ENCODE measurements at places on chromosomes 16 and 17. TPM values are rescaled to one million over a fixed set of nuclear protein-coding genes. Genes with fewer than 3 reads are reported as not detected.

Gene MT1M
- 3.5 TPM for total RNA-seq

Gene AXIN1
- total RNA-seq = 39.1 TPM

Gene KCNAB3
- 0.95 TPM for total RNA-seq

Gene FAM20A
- 2.5 TPM for total RNA-seq

Gene GRAPL
- total RNA-seq = 6.7 TPM

Gene PYDC1
- not detected for total RNA-seq

Gene CRHR1
- total RNA-seq = 0.40 TPM

Gene SYNGR3
- 3.3 TPM for total RNA-seq

Gene PRSS21
- total RNA-seq = not detected

- peak overlapping the region; percentile 66 for H3K27ac ChIP-seq
- DNase-seq = peak; percentile 70
- H3K4me1 ChIP-seq = no peaks in the 10 kb centered on the region
- no peaks in the 10 kb centered on the region for H3K27me3 ChIP-seq
- no peaks in the 10 kb centered on the region for H3K36me3 ChIP-seq
Observed at GRCh38 chr17:28871056-28871579, 16.3 kb downstream of the ERAL1 start.

GRCh38 chr17:5133311-5133710, 17.5 kb downstream of the USP6 start:
- DNase-seq = no peak
- H3K27me3 ChIP-seq = no peaks in the 10 kb centered on the region
- no peaks in the 10 kb centered on the region for H3K36me3 ChIP-seq
- H3K27ac ChIP-seq = no peak overlapping the region
- no peak overlapping the region for H3K4me3 ChIP-seq
- H3K4me1 ChIP-seq = no peaks in the 10 kb centered on the region

GRCh38 chr16:31329671-31330552, 25.1 kb upstream of the ITGAX start:
- H3K4me1 ChIP-seq = no peaks in the 10 kb centered on the region
- DNase-seq = no peak
- H3K36me3 ChIP-seq = no peaks in the 10 kb centered on the region
- no peak overlapping the region for H3K4me3 ChIP-seq
- H3K27me3 ChIP-seq = peaks cover 6% of the 10 kb centered on the region

DNA sequence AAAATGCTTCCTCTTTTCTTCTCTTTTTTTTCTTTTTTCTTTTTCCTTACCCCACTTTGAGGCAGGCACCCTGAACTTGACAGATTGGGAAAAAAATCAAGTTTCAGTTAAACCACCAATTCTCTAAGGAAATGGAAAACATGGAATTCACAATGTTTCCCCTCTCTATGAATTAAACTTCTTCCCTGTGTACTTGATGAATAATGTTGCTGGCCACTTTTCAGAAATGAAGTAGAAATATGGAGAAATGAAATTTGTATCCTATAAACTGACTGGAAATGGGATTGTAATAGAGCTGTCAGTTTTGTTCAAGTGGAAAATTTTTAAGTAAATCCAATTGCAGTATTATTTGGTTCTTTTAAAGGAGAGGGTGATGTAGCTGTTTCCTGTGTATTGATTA, 129.8 kb downstream of the CLEC16A start:
- no peaks in the 10 kb centered on the region for H3K36me3 ChIP-seq
- no peak for DNase-seq
- H3K27me3 ChIP-seq = no peaks in the 10 kb centered on the region
- no peak overlapping the region for H3K4me3 ChIP-seq

DNA sequence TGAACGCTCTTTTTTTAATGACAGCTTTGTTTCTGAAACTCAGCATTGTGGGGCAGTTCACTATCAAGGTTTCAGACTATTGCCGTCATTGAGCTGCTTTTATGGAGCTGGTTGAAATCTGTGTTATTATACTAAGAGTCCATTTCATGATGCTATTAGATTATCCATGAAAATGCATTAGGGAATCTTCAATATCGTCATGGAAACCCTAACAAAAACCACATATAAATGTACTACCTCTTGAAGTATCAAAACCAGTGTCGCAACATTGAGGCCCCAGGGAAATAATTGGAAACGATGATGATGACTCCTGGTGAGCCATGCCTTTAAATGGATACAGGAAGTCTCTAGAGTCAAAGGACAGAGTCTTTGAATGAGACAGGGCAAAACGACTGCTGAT, 231.6 kb upstream of the CPHXL start:
- no peaks in the 10 kb centered on the region for H3K27me3 ChIP-seq
- H3K4me1 ChIP-seq = no peaks in the 10 kb centered on the region
- no peak overlapping the region for H3K4me3 ChIP-seq
- no peak overlapping the region for H3K27ac ChIP-seq
- H3K36me3 ChIP-seq = no peaks in the 10 kb centered on the region
- DNase-seq = no peak

DNA sequence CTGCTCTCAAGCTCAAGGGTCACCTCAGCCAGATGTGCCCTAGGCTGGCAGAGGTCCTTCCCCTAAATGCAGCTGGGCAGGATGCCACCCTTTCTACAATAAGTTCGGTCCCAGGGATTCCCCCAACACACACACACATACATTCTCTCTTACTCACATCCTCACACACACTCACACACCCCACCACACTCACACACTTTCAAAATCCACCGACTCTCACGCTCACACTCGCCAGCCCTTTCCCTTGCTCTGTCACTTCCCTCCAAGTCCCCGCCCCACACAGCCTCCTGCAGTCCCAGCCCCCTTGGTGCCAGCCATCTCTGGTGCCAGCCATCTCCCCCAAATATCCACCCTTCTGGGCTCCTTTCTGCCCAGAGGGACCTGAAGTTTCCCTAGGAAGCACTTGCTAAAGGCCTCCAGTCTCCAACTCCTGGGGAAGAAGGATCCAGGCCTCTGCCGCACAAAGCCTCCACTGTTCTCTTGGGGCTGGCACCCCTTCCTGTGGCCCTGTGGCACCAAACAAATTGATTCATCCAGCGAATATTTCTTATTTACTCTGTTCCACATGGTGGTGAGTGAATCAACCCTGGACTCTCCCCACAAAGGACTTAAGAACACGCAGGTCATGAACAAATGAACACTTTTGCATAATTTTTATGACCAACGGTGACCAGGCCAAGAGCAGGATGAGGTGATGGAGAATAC, 3.8 kb upstream of the USP36 start:
- no peak overlapping the region for H3K4me3 ChIP-seq
- H3K27me3 ChIP-seq = no peaks in the 10 kb centered on the region
- no peak overlapping the region for H3K27ac ChIP-seq
- no peaks in the 10 kb centered on the region for H3K4me1 ChIP-seq

GRCh38 chr17:77957235-77957856, 1.2 kb upstream of the TNRC6C start:
- H3K27me3 ChIP-seq = no peaks in the 10 kb centered on the region
- peak overlapping the region; percentile 77 for H3K27ac ChIP-seq
- no peaks in the 10 kb centered on the region for H3K4me1 ChIP-seq
- no peaks in the 10 kb centered on the region for H3K36me3 ChIP-seq
- H3K4me3 ChIP-seq = peak overlapping the region; percentile 66

DNA sequence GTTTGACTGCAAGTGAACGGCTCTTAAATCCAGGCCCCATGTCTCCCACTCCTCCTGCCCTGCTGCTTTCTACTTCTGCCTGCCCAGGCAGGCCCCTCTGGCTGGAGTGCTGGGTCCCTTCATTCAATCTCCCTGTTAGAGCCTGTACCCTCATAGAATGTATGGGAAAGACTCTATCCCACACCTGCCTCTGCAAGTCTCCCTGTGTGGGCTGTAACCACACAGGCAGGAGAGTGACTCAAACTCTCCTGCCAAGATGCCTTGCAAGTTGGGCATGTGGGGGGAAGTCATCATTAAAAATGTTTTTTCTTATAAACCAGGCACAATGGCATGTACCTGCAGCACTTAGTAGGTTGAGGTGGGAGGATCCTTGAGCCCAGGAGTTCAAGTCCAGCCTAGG, 77.5 kb downstream of the PLXDC1 start:
- H3K27ac ChIP-seq = no peak overlapping the region
- no peaks in the 10 kb centered on the region for H3K27me3 ChIP-seq

GRCh38 chr17:66950886-66951604, 13.5 kb upstream of the CACNG4 start:
- no peak overlapping the region for H3K27ac ChIP-seq
- no peak overlapping the region for H3K4me3 ChIP-seq
- DNase-seq = no peak
- H3K27me3 ChIP-seq = no peaks in the 10 kb centered on the region

GRCh38 chr16:2983706-2984136, 3.5 kb upstream of the PKMYT1 start:
- peak; percentile 62 for DNase-seq
- H3K4me3 ChIP-seq = peak overlapping the region; percentile 36
- H3K36me3 ChIP-seq = no peaks in the 10 kb centered on the region
- no peaks in the 10 kb centered on the region for H3K27me3 ChIP-seq

DNA sequence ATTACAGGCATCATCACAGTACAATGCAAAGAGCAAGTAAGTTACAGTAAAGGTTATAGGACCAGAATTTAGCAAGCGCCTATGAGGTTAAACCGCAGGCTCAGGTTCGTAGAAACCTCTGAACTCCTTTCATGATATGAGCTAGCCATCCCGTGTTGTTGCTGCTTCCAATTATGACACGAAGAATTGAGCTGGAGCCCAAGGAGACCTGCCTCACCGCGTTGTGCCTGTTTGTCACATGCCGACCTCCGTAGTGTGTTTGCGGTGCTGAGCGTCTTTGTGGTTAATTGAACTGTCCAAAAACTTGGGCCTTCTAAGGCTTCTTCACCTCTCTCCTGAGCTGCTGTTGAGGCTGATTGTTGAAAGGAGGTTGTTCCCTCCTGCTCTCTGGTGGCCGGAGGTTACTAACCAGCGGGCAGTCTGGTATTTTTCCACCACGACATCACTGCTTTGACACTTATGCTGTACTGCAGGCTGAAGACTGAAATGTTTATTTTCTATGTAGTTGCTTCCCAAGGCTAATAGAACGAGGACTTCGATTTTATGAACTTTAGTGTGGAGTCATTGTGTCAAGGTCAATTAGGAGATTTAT, 67.5 kb downstream of the SEC14L1 start:
- H3K4me3 ChIP-seq = no peak overlapping the region
- H3K36me3 ChIP-seq = peaks cover 98% of the 10 kb centered on the region
- no peaks in the 10 kb centered on the region for H3K27me3 ChIP-seq

DNA sequence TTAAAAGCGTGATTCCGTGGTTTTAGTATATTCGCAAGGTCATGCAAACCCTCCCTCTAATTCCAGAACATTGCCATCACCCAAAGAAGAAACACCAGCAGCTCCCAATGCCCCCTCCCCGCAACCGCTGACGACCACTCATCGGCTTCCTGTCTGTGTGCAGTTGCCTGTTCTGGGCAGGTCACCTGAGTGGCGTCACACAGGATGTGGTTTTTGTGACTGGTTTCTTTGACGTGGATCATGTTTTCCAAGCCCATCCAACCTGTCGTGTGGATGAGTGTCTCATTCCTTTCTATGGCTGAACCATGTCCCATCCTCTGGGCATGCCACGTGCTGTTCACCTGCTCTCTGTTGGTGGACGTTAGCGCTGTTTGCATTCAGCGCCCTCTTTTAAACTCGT, 8.2 kb upstream of the ATP2C2 start:
- no peaks in the 10 kb centered on the region for H3K36me3 ChIP-seq
- no peaks in the 10 kb centered on the region for H3K27me3 ChIP-seq
- H3K4me3 ChIP-seq = no peak overlapping the region

- no peak for DNase-seq
- H3K27ac ChIP-seq = peak overlapping the region; percentile 94
- H3K4me1 ChIP-seq = peaks cover 27% of the 10 kb centered on the region
- H3K36me3 ChIP-seq = no peaks in the 10 kb centered on the region
Observed at GRCh38 chr16:87465306-87465705, 27.5 kb downstream of the ZCCHC14 start.

GRCh38 chr16:85169333-85170065, 57.2 kb upstream of the CIBAR2 start:
- peaks cover 10% of the 10 kb centered on the region for H3K4me1 ChIP-seq
- no peaks in the 10 kb centered on the region for H3K27me3 ChIP-seq
- H3K27ac ChIP-seq = no peak overlapping the region
- DNase-seq = no peak
- peak overlapping the region; percentile 55 for H3K4me3 ChIP-seq

DNA sequence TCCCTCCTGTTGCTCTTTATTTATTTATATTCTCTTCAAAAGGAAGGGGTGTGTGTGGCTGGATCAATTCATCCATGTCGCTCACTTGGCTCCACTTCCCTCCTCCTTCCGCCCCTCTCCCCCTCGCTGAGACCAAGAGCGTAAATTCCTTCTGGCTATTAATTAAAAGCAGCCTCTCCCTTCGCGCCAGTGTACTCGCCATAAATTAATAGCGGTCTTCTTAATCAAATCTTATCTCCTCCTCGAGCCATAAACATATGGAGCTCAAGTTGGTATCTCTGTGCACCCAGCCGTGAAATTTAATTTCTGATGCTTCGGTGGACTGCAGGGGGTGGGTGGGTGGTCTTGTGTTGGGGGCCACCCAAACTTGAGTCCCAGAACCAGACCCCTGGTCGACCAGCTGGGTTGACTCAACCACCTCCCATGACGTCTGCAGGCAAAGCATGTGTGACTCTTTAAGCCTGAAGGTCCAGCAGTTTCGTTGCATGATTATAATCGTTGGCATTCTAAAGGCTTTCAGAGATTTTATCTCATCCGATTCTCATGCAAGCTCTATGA, 57.9 kb downstream of the SDK2 start:
- DNase-seq = no peak
- H3K36me3 ChIP-seq = no peaks in the 10 kb centered on the region
- H3K27ac ChIP-seq = no peak overlapping the region
- H3K27me3 ChIP-seq = no peaks in the 10 kb centered on the region
- H3K4me1 ChIP-seq = no peaks in the 10 kb centered on the region
- H3K4me3 ChIP-seq = no peak overlapping the region

GRCh38 chr17:74031316-74032090, 172.0 kb upstream of the RPL38 start:
- no peaks in the 10 kb centered on the region for H3K36me3 ChIP-seq
- no peak overlapping the region for H3K4me3 ChIP-seq
- no peak for DNase-seq
- H3K27ac ChIP-seq = no peak overlapping the region
- H3K27me3 ChIP-seq = no peaks in the 10 kb centered on the region

DNA sequence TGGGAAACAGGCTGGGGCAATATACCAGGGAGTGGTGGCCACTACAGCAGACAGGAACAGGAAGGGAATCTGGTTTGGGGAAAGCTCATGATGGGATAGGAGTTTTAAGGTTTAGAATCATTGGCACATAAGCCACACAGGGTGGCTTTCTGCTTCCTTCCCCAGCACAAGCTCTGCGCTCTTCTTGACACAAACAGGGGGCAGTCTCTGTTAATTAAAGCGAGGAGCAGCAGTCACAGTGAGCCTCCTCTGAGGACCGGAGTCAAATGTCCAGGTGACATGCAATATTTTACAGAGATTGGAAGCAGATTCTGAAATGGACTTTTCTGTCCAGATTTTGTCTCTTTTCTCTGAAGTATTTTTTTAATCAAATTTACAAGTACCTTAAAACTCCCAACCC, 2.8 kb upstream of the SHISA9 start:
- DNase-seq = no peak
- no peaks in the 10 kb centered on the region for H3K36me3 ChIP-seq
- H3K27me3 ChIP-seq = peaks cover 7% of the 10 kb centered on the region
- H3K27ac ChIP-seq = no peak overlapping the region
- H3K4me3 ChIP-seq = no peak overlapping the region
- no peaks in the 10 kb centered on the region for H3K4me1 ChIP-seq

Data from Peyer's patch (tissue), 4 donors.